Testis (tissue), 5 donors: ENCODE measurements at places on chromosomes 2 and 18.

- DNase-seq, result no peak
These were observed 797 bp downstream of the TXNL4A start for GRCh38 chr18:79987566-79987965.

DNA sequence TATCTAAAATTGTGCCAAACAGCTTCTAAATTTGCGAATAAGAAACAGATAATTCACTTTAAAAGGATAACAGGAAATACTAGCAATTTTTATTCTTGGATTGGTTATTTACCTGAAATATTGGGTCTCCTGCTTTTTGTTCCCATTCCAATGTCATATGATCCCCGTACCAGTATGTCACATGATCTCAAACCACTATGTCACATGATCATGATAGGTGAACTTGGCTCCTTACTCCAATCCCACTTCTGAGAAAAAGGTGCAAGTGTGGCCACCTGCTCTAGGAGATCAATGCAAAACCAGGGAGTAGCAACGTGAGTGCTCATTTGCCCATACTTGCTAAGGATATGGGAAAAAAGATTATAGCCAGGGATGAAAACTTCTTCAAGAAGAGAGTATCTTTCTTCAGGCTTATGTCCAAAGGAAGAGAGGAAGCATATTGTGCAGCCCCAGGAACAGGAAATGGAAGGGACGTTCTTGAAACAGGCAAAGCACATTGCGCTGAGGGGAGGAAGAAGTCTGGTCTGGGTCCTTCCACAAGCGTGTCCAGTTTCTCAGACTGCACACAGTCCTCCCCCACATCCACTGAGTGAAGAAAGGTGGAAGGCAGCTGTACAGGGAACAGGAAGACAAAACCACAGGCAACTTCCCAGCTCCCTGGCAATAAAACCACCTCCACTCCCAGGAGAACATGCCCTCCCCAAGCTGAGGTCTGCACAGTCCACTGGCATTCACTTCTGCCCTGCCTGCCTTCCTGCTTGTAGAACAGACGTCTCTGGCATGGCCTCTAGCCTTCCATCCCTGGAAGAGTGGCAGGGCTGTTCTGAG, at the start of gene LYG2:
Gene LYG2, minus strand, starts transcription at position 176 of the 828 bp plus-strand sequence. CDS start 1,406 bp downstream, outside the sequence.
- DNase-seq, result no peak

- DNase-seq, result no peak
These were observed 22.1 kb downstream of the B3GNT2 start for GRCh38 chr2:62217970-62218369.

GRCh38 chr2:20132990-20133535, 81.6 kb upstream of the LAPTM4A start:
- no peak for DNase-seq

GRCh38 chr2:60523963-60524362, 29.5 kb downstream of the BCL11A start:
- DNase-seq, result no peak

- no peak for DNase-seq
These were observed 313.8 kb downstream of the LNPK start for GRCh38 chr2:175688243-175688642.

- DNase-seq, result no peak
These were observed 17.5 kb downstream of the ARPC2 start for GRCh38 chr2:218234521-218234920.

GRCh38 chr2:20346565-20347381, 3.9 kb downstream of the PUM2 start:
- DNase-seq, result no peak

GRCh38 chr2:207688597-207688996, 22.8 kb upstream of the CCNYL1 start:
- DNase-seq, result no peak

DNA sequence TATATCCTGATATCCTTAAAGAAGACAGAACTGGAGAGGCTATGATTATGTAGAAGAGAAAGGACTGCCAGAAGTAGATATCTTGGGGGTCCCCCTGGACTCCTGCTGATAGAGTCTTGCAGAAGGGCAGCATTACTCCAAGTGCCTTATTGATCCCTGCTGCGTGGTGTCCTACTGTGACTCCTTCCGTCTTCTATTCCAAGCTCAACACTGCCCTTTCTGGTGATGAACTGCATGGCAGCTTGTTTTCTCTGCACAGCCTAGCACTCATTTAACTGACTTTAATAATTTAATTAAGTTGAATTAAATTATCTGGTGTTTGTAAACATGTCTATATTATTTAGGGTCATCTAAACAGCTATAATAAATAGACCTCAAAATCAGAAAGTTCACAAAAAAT, 194.1 kb upstream of the DSEL start:
- DNase-seq, result no peak

- DNase-seq, result no peak
These were observed 221.8 kb downstream of the ANAPC1 start for GRCh38 chr2:111662039-111662770.
